ENCODE measurements at places on chromosomes 12 and 14.

DNA sequence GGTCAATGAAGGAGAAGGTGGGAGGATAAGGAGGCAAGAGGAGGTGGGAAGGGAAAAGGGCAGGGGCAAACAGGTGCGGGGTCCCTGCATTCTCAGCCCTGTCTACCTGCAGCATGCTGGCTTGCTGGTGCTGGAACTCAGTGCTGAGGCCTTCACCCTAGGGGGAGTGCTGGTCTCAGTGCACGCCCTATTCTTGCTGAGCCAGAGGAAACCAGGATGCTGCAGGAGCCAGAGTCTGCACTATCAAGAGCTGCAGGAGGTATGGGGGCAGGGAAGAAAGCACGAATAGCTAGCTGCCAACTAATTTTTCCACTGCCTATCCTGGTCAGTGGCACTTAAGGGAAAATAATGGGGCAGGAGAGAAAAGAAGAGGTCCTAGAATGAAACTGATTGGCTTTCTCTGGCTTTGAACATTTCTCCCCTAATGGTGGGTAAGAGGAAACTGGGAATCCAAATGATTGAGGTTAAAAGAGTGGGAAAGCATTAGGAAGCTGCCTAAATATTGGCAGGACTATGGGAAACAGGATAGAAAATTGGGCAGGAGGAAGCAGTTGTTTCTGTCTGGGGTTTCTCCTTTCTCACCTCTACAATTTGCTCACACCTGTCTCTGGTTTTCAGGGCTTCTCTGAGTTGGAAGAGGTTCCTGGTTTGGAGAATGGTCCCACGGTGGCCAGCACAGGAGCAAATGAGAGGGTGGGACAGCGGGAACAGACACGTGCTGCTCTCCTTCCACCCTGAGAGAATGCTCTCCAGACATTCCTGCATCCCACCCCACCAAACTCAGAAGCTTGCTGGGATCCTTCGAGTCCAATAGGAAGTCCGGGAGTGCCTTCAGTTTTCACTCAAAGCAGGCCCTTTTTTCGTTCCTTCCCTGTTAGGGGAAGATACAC lies 1.9 kb downstream of the TMEM253 start:
- peak; percentile 11 for DNase-seq

GRCh38 chr12:104083769-104084475 lies 19.6 kb downstream of the HCFC2 start:
- no peak for DNase-seq

GRCh38 chr14:89986462-89987160 lies 30.9 kb downstream of the TDP1 start:
- no peak for DNase-seq

- no peak for DNase-seq
These were observed 40.1 kb upstream of the BCL11B start for GRCh38 chr14:99312106-99312505.

GRCh38 chr12:10393291-10393690 lies 3.5 kb upstream of the KLRK1 start:
- DNase-seq, result no peak

Data from breast epithelium (tissue), 4 donors.